ENCODE measurements at places on chromosomes 2 and 18. TPM values are rescaled to one million over a fixed set of nuclear protein-coding genes. Genes with fewer than 3 reads are reported as not detected.

The TUBB6 gene
- 211 TPM for total RNA-seq

The GNAL gene
- total RNA-seq: 3.0 TPM

The LYG2 gene
- not detected for total RNA-seq

- DNase-seq: no peak
Measured at GRCh38 chr2:133409581-133410285, 158.5 kb downstream of the NCKAP5 start.

DNA sequence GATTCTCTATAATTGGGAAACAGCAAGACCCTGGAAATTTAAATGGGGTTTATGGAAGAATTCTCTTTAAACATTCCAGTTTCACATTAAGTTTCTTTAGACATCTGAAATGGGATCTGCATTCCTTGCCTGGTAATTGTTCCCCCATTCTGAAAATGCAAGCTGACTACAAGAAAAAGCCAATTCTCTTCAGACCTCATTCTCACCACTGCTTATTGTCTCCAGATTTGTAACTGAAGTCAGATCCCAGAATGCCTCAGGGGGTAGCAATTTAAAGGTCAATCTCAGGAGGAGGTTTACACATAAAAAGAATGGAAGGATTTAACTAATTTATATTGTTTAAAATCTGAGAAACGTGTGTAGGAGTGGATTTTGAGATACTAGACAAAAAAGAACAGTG, 41.2 kb downstream of the COL3A1 start:
- no peak for DNase-seq

- no peak for DNase-seq
Measured at GRCh38 chr2:42978175-42978886, 185.9 kb upstream of the HAAO start.

DNA sequence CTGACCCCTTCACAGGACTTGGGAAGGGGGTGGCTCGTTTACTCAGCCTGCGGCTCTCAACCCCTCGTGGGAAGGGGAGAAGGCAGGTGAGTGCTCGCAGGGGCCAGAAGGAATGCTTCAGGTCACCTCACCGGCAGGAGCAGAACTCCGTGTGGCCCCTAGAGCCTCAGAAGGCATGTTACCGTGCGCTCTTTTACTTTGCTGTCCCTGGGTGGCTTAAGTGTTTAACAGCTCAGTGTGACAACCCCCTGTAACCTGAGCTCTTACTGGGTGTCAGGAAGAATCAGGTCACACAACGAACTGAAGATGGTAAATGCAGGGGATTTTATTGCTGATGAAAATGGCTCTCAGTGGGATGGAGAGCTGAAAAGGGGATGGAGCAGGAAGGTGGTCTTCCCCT, 1235.4 kb downstream of the LRP1B start:
- no peak for DNase-seq

DNA sequence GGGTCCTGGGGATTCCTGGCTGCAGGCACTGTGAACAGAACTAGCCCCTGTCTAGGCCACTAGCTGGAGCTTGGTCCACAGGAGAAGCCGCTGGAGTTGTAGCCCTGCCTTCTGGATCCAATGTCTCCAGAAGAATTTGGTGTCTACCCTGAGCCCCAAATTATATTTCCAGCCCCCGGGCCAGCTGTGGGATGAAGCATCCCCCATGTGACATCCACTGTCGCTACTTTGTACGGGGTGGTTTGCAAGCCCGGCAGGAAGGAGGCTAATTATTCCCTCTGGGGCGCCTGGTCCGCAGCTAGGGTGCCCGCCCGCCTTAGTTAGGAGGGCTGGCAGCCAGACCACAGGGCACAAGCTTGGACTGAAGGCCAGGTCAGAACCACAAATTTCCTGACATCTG, 106.5 kb downstream of the SMAD7 start:
- DNase-seq: no peak

GRCh38 chr2:230472621-230473018, 56.6 kb downstream of the SP100 start:
- no peak for DNase-seq
